ENCODE measurements at places on chromosomes 11 and 22.

DNA sequence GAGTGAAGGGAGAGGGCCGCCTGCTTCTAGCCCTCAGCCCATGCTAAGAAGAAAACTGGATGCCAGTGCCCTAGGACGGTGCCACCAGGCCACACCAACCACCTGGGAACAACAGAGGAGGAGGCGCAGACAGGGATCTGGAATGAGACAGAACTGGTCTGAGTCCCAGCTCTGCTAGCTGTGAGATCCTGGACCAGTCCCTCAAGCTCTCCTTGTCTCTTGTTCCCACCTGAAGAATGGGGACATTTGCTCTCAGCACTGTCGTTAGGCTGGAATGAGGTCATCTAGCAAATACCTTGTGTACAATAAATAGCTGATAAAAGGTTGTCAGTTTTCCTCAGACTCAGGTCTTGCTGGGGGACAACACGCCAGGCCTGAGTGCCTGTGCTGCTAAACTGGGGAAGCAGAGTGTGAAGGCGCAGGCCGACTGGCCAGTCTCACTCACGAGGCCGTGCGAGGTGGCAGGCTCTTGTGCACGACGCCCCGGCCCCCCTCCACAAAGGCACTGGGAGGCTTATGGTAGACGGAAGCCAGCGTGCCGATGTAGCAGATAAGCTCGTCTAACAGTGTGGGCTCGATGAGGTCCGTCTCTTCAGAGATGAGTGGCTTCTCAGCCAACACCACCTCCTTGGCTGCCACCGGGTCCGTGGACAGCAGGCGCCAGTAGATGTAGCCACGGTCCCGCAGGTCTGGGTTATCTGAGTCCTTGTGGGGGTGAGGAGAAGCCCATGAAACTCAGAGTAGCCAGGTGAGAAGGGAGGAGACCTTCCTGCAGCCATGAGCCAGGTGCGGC lies 25.8 kb upstream of the RASL10A start:
- no peak for DNase-seq

DNA sequence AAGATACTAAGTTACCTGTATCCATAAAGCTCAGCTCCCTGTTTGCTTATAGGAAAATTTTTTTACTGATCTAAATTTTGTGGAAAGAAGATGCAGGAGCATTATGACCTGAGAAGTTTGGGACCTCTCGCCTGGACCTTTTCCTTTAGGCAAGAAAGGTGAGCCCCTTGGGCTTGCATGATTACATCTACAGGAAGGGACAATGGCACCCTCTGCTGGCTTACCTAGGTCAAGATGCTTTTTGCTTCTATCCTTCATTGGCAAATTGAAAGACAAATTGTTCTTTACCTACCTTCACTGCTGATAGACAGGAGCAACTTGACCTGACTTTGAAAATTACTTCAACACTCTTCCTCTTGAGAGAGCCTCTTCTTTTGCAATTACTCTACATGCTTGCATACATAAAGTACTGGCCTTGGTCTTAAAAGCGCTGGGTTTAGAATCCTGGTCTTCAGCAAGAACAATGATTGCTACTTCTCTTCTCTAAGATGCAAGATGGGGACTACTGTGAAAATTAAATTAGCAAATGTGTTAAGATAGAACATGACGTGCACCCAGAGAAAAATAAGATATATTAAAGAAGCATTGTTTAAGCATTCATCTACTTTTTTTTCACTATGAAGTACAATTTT lies 147.2 kb downstream of the TRPC6 start:
- no peak for DNase-seq

GRCh38 chr11:74650498-74650897 lies 58.1 kb downstream of the POLD3 start:
- no peak for DNase-seq

- DNase-seq: no peak
Measured at GRCh38 chr11:8871171-8871775, 39.7 kb upstream of the AKIP1 start.

DNA sequence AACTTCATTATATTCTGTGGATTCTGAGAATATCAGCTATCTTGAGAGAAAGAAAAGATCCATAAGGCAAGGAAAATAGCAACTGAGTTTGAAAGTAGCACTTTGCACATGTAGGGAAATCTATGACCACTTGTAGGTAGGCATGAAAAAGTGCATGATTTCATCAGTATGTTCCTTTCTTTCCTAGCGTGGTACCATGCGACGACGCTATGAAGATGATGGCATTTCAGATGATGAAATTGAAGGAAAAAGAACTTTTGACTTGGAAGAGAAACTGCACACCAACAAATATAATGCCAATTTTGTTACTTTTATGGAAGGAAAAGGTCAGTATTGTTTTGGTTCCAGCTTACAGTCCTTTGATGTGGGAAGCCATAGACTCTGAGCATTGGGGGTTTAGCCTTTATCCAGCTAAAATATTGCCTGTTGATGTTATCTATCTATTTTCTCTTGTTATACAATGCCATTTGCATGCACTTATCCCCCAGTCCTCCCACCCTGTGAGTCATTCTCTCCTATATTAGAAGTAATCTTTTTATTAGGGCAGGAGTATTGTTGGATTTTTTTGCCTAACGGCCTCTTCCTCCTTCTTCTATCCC lies 60.9 kb downstream of the KDM2A start:
- no peak for DNase-seq

- no peak for DNase-seq
Measured at GRCh38 chr11:60919956-60920355, 4.3 kb upstream of the TMEM132A start.

- no peak for DNase-seq
Measured at GRCh38 chr11:78131956-78132355, 7.5 kb downstream of the ALG8 start.

DNA sequence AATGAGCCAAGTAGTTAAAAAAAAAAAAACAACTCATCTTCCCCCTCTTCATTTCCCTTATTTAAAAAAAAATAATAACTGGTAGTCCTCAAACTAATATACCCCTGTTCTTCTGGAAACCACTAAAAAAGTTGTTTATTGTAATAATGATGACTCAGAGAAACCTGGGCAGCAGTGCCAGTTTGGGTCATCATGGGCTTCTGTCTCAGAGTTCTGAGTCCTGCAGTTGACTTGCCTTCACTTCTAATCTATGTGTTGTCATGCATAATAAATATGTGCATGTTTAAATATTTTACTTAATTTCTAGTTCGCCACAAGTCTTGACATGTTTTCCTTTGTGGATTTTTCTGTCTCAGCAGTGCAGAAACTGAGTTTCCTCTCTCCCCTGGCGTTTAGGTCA lies 46.8 kb downstream of the PPP2R1B start:
- DNase-seq: no peak

DNA sequence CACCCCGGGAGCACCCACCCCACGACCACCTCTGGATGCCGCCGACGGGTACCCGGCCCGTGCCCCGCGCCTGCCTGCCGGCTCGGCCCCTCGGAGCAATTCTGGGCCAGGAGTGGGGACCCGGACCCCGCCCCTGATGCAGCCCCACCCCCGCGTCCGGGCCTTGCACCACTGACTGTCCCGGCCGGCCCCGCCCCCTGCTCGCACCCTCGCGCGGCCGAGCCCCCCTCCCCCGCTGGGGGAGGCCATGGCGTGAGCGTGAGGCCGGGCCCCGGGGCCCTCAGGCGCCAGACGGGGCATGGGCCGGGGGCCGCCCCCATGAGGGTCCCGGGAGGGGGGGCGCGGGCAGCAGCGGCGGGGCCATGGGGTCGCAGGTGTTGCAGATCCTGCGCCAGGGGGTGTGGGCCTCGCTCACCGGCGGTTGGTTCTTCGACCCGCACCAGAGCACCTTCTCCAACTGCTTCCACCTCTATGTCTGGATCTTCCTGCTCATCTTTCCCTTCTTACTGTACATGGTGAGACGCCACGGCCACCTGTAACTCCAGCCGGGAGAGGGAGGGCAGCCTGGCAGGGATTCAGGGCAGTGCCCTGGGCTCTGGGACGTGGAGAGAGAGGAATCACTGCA lies 486 bp downstream of the PCNX3 start:
- DNase-seq: no peak

GRCh38 chr11:132994966-132995365 lies 537.3 kb downstream of the OPCML start:
- no peak for DNase-seq

DNA sequence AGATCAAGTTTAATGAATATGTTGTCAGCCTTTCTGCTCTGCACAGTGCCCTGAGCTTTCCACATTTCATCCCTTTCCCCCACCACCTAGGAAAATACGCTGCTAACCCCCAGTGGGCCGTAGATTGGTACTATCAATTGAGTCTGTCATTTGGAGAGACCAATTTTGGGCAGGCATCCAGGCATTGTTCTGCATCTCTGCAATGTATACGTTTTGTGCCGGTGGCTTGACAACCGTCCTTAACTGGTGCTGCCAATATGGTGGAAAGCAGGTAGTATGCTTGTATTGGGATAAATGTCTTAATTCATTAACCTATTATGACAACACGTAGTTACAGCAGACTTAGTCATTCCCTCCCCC lies 1.3 kb downstream of the ELMOD1 start:
- DNase-seq: no peak

GRCh38 chr11:117993988-117994745 lies 8.0 kb downstream of the IL10RA start:
- no peak for DNase-seq
